GOT3 (cell line): ENCODE measurements at places on chromosomes 5 and 9.

DNA sequence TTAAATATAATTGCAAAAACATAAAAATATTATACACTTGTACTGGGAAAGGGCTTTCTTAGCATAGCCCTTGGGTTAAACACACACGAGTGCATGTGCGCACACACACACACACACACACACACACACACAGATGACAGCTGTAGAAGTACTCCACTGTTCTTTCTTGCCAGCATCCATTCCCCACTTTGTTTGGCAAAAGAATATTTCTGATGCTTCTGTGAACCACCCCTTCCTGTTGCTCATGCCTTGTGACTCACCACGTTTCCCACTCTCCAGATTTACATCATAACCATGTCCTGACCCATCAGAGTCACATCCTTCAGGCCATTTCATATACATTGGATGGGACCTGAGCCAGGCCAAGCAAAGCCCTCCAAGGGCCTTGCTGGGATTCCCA lies 280.1 kb downstream of the DNAH5 start:
- no peak for DNase-seq

GRCh38 chr5:148860599-148860998 lies 34.2 kb downstream of the ADRB2 start:
- DNase-seq, result no peak

DNA sequence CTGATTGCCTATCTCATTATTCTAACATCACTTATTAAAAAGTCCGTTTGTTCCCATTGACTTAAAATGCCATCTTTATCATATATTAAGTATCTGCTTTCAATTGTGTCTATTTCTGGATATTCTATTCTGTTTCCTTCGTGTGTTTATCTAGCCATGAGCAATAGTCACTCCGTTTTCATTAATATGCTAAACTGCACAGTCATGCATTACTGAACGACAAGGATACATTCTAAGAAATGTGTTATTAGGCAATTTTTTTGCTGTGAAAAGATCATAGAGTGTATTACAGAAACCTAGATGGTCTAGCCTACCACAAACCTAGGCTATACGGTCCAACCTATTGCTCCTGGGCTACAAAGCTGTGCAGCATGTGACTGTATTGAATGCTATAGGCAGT lies 482.9 kb downstream of the IRX1 start:
- DNase-seq, result no peak

GRCh38 chr5:149435015-149435376 lies 55.9 kb upstream of the IL17B start:
- DNase-seq, result no peak

DNA sequence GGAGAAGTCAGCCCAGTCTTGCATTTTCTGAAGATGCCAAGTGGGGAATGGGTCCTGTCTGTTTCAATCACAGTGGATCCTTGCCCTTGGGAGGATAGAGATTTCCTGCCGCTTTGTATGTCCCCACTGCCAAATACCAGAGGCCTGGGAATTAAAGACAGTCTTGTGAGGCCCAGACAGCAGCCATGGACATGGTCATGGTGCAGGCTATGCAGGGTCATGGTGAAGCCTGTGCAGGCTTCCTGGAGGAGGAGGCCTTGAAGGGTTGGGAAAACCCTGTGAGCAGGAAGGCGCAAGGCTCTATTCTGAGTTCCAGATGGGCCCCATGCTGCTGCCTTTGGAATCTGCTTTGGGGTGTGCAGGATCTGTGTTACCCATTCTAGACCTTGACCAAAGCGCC lies 57.3 kb upstream of the PITX1 start:
- no peak for DNase-seq

DNA sequence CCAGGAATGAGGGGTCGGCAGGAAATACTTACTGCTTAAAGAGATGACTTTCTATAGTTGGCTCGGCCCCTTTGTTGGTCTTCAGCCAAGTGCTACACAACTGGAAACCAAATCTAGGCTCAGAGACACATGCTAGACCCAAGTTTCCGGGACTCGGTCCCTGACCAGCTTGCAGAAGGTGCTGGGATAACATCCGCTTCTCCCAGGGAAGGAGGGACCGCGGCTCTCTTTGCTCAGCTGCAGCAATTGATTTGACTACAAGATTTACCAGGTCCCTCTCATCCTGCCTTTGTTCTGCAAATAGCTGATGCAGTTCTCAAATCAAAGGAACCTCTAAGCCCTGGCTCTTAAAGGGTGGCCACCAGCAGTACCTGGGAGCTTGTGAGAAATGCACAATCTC lies 314.7 kb downstream of the MLLT3 start:
- DNase-seq, result no peak

- DNase-seq, result peak; percentile 60
Observed at GRCh38 chr5:174736331-174736721, 11.9 kb downstream of the MSX2 start.

GRCh38 chr9:123798195-123798594 lies 131.7 kb downstream of the DENND1A start:
- DNase-seq, result no peak

GRCh38 chr9:35280399-35280798 lies 118.6 kb downstream of the UNC13B start:
- no peak for DNase-seq

GRCh38 chr5:69309380-69309779 lies 23.2 kb downstream of the CCDC125 start:
- DNase-seq, result no peak

- no peak for DNase-seq
Observed at GRCh38 chr9:9631284-9631683, 981.5 kb downstream of the PTPRD start.

GRCh38 chr5:172647352-172648012 lies 6.4 kb downstream of the NEURL1B start:
- no peak for DNase-seq

DNA sequence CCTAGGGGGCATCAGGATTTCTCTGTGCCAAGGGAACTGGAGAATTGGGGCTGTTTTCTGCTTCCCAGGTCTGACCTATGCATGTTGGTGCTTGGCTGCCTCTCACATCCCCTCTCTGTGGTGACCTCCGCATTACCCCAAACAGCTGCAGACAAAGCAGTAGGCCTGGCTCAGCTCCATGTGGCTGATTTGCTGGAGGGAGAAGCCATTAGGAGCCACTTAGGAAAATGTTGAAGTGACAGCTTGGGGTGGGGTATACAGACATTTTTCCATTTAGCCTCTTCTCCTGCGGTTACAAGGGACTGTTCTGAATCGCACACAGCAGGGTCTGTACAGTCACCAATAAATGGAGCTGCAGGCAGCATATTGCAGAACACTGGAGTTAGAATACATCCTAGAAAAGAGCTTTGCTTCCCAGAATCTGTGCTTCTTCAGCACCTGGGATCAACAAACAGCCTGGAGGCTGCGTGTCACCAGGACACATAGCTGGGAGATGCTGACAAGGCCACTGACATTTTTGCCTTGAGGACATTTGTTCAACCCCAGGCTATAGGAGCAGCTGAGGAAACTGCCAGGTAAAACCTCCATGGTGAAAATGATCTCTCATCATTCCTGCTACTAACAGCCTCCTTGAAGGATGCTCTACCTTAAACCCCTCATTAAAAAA lies 335.3 kb downstream of the DIRAS2 start:
- DNase-seq, result no peak

- no peak for DNase-seq
Observed at GRCh38 chr9:107484117-107484723, 5.3 kb downstream of the KLF4 start.
